ENCODE measurements at places on chromosomes 13 and 19.

GRCh38 chr13:107733276-107733675, 482.1 kb downstream of the LIG4 start:
- DNase-seq: no peak

DNA sequence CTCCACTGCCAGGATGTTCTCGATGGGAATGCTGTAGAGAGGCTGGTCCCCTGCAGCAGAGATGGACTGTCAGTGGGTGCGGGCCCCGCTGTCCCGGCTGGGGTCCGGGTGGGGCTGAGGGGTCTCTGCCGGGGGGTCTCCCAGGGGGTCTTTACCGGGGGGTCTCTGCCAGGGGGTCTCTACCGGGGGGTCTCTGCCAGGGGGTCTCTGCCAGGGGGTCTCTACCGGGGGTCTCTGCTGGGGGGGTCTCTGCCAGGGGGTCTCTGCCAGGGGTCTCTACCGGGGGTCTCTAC, 25.7 kb upstream of the C13orf46 start:
- DNase-seq: no peak

- no peak for DNase-seq
Observed at GRCh38 chr19:28471731-28472510, 741.0 kb downstream of the UQCRFS1 start.

GRCh38 chr19:50368649-50369570, 3.5 kb upstream of the NAPSA start:
- peak; percentile 76 for DNase-seq

DNA sequence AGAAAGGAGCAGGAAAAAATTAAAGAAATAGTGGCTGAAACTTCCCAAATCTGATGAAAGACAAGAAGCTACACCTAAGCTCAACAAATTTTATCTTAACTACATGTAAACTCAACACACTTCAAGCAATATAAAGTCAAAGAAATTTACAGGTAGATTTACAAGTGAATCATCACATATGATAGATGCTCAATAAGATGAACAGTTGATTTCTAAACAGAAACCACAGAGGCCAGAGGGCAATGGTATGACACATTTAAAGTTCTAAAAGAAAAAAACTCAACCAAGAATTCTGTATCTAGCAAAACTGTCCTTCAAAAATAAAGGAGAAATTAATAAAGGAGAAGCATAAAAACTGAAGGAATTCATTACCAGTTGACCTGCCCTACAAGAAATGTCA, 39.3 kb upstream of the ZNF780A start:
- no peak for DNase-seq

- no peak for DNase-seq
Observed at GRCh38 chr19:46731007-46731501, 14.1 kb upstream of the PRKD2 start.

DNA sequence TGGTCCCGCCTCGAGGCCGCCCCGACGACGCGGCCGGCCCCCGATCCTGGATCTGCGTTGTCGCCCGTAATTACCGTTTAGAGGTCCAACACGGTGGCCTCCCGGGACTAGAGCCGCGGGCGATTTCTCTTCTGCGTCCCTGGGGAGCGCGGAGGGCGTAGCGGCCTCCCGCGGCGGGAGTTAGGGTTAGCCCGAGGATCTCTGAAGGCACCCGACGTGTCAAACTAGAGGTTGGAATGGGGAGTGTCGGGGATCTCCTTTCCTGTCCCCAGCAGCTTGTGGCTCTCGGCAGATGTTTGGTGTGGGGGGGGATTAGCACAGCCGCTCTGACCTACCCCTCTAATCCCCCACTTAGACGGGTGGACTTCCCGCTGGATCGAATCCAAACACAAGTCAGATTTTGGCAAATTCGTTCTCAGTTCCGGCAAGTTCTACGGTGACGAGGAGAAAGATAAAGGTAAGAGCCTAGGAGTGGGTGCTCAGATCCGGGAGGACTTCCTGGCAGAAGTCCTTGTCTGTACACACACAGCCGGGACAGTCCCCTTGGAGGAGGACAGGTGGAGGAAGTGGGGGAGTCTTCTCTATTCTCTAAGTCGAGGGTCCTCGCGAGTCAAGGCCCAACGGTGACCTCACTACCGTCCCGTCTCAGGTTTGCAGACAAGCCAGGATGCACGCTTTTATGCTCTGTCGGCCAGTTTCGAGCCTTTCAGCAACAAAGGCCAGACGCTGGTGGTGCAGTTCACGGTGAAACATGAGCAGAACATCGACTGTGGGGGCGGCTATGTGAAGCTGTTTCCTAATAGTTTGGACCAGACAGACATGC, 581 bp downstream of the CALR start:
- no peak for DNase-seq

DNA sequence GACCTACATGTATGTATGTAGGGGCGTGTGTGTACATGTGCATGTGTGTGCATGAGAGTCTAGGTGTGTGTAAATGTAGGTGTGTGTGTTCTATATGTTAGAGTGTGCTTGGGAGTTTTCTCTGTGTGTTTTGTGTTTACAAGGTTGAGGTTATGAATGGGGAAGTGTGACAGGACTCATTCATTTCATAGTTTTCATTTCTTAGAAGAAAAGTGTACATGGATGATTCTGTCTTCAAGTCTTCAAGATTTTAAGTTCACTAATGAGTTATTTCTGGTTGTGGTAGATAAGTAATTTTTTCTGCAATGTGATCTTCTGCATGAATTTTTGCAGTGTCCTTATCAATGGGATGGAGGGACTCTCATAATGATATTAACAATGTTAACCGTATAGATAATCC, 118.2 kb upstream of the SLC10A2 start:
- no peak for DNase-seq

DNA sequence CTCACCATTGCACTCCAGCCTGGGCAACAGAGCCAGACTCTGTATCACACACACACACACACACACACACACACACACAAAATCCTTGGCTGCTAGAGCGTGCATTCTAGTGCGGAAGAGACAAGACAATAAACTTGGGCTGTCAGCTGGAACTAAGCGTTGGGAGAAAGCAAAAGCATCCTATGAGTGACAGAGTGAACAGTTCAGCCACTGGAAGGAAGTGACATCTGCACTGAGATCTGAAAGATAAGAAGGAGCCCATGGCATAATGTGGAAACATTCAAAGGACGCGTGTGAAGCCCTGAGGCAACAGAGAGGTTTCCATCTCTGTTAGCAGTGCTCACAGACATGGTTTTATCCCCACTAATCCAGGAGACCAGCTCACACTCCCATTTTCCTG, 3.5 kb upstream of the SLC1A5 start:
- DNase-seq: no peak

DNA sequence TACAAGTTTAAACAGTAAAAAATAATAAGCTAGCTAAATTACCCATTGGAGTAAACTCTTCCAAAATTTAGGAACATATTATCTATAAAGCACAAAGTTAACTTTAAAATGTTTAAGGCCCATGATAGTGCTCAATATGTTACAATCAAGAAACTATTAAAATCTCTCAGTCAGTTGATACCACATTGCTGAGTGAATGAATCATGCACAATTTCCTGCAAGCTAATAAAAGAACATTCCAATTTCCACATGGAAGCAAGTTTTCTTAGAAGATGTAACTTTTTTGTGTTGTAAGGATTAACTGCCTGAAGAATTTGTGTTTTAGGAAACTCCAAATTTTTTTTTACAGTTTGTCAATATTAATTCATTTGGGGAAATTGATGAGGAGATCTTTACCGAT, 666.6 kb downstream of the SLITRK1 start:
- DNase-seq: no peak

DNA sequence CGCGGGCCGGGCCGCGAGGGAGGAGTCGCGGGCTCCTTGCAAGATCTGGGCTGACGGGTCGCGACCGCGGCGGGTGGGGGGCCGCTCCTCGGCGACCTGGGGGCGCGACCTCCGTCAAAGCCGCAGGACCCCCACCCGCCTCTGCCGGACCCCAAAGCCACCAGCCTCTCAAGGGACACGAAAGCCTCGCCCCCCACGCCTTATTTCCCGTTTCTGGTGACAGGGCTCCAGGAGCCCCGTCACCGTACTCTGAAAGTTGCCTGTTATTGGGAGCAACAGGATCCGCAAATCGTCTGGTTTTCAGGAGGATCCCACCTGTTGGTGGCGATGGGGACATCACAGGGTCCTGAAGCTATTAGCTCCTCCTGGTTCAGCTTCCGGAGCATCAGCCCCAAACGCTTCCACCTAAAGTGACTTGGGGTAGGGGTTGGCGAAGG, 530 bp downstream of the MAU2 start:
- no peak for DNase-seq

DNA sequence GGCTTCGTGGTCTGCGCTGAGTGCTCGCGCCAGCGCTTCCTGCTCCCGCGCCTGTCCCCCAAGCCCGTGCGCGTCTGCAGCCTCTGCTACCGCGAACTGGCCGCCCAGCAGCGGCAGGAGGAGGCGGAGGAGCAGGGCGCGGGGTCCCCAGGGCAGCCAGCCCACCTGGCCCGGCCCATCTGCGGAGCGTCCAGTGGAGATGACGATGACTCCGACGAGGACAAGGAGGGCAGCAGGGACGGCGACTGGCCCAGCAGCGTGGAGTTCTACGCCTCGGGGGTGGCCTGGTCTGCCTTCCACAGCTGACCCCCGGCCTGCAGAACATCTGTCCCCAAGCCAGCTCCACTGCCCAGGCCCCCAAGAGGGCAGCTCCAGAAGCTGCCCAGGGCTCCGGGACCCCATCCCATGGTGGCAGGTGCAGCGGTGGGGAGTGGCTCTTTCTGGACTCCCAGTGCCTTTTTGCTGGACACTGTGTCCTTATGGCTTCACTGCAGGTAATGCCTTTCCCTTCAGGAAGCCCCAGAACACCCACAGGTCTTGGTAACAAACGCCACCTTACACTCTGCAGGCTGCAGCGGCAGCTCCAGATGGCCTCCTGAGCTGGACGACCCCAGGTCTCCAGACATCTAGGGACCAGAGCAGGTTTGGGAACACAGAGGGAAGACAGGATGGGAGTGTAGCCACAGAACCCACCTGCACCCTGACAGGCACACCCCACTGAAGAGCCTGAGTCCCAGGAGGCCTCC, 9.3 kb downstream of the PLEKHF1 start:
- DNase-seq: no peak

- no peak for DNase-seq
Observed at GRCh38 chr13:48920730-48921129, 55.0 kb upstream of the FNDC3A start.

DNA sequence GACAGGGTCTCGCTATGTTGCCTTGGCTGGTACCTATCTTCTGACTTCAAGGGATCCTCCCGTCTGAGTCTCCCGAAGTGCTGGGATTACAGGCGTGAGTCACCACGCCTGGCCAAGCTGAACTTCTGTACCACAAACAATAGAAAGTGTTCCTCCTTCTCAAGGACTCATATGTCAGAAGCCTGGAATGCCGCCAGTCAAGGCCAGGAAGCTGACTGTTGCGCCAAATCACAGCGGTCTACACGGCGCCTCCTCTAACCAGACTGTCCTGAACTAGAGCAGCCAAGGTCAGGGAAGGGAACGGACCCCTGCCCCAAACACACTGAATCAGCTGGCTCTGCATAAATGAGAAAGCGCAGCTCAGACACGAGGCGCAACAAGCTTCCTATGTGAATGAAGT, 14.6 kb downstream of the RAB20 start:
- no peak for DNase-seq

GRCh38 chr19:41076286-41076685, 12.0 kb upstream of the CYP2A13 start:
- no peak for DNase-seq

DNA sequence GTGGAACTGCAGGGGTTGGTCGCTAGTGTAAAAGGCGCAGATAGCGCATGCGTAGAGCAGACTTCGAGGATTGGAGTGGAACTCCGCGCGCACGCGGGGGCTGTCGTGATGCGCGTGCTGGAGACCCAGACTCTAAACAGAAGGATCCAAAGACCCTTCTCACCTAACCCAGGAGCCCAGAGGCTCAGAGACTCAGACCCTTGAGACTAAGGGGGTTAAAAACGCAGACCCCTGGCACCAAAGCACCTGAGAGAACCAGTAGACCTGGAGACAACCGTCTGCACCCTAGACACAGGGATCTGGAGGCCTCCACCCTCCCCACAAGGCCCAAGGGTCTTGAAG, 567 bp upstream of the CTU1 start:
- DNase-seq: no peak

DNA sequence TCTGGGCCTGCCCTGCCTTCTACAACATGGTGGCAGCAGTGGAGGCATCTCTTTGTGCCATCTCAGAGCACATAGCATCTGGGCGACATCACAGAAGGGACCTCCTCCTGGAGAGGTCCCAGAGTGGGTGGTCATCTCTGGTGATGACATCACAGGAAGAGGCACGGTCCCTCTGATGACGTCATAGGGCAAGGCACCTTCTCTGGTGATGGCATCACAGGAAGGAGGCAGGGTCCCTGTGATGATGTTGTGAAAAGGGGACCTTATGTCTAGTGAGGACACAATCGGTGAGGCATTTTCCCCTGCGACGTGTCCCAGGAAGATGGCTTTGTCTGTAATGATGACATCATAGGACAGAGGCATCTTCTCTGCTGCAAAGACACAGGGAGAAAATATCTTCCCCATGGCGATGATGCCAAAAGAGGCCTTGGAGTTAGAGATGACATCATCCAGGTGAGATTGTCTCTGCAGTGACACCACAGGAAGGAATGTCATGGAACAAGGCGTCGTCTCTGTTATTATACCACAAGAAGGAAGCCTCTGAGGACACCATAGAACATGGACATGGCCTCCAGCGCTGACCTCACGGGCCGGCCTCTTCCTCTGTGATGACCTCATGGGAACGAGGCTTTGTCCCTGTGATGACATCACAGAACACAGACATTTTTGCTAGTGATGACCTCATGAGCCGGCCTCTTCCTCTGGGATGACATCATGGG, 10.7 kb downstream of the SHISA7 start:
- DNase-seq: no peak

GRCh38 chr19:48351341-48351752, 12.4 kb downstream of the TMEM143 start:
- DNase-seq: no peak

- DNase-seq: peak; percentile 19
Observed at GRCh38 chr19:18225702-18226468, at the start of gene PDE4C. TSS of gene PDE4C (minus strand) at chr19:18226438. CDS start at chr19:18226415, 23 bp downstream.

GRCh38 chr19:1252821-1253513, 4.6 kb downstream of the MIDN start:
- peak; percentile 75 for DNase-seq

- no peak for DNase-seq
Observed at GRCh38 chr19:56348289-56348877, 33.7 kb upstream of the ZSCAN5A start.

DNA sequence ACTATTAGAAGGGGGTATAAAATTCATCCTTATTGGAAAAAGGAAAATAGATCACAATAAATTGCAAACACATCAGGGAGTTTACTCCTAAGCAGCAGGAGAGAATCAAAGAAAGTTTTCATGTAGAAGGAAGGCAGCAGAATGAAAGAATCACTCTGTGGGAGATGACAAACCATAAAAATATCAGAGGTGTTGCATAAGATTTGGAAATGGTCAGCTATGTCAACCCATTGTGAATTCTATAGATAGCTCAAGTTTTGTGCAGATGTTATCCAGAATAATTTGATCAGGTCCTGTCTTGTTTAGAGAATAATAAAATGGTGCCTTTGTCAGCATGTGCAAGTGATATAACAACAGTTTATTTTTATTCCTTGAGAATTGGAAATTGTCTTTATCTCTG, 622.4 kb downstream of the DCT start:
- no peak for DNase-seq

Data from right lung (tissue), 10 donors.